GM12864 (cell line): ENCODE measurements at places on chromosomes 3 and 15.

- no peak for DNase-seq
Measured at GRCh38 chr15:60740787-60741354, 261.9 kb upstream of the ICE2 start.

- no peak for DNase-seq
Measured at GRCh38 chr3:180320631-180321030, 281.3 kb upstream of the TTC14 start.

GRCh38 chr15:63047792-63048114, 5.2 kb downstream of the TPM1 start:
- DNase-seq, result no peak

GRCh38 chr15:63826528-63826927, 7.2 kb downstream of the HERC1 start:
- no peak for DNase-seq

GRCh38 chr3:172647823-172648222, 63.0 kb downstream of the NCEH1 start:
- no peak for DNase-seq

- no peak for DNase-seq
Measured at GRCh38 chr3:130941793-130942192, 47.9 kb downstream of the ATP2C1 start.

- peak; percentile 31 for DNase-seq
Measured at GRCh38 chr3:155323063-155323666, 29.7 kb upstream of the STRIT1 start.
